ENCODE measurements at places on chromosomes 1 and 21.

- peak; percentile 81 for DNase-seq
Observed at GRCh38 chr1:230350208-230350921, 75.8 kb downstream of the PGBD5 start.

DNA sequence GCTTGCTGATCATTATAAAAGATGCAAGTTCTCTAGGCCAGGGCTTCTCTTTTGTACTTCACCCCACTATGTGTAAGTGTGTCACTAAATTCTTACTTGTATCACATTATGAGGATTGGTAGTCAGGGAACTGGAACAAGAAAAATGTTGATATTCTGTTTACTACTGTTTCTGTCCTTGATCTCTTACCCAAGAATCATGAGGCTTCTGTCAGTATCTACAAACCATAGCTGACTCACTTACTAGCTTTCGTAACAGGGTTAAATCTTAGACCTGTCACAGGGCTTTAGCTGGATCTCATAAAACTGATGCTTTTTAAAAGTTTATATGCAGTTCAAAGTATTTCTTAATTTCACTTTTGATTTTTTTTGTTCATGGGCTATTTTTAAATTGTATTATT is 681.2 kb downstream of the PLPP3 start:
- DNase-seq, result no peak

DNA sequence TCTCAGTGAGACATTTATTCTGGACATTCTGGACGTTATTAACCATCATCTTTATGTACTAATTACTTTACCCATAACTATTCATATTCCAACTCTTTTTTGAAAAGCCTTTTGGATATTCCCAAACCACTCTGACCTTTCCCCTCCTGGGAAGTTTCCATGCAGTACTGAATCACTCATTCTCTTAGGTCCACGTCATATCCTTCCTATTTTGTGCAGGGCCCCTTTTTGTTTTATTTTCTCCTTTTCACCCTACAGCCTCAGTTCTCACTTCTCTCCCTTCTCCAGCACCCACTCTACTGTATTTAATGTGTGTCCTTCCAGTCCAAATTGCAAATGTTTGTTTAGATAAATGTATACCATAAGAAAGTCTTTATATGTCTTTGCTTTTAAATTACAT is 16.4 kb upstream of the ATP1A1 start:
- no peak for DNase-seq

GRCh38 chr1:91502672-91503184 is 2.1 kb downstream of the CDC7 start:
- DNase-seq, result peak; percentile 62

GRCh38 chr1:63453232-63453631 is 69.8 kb downstream of the ITGB3BP start:
- no peak for DNase-seq

GRCh38 chr1:228185641-228185965 is 20.0 kb downstream of the IBA57 start:
- DNase-seq, result no peak

DNA sequence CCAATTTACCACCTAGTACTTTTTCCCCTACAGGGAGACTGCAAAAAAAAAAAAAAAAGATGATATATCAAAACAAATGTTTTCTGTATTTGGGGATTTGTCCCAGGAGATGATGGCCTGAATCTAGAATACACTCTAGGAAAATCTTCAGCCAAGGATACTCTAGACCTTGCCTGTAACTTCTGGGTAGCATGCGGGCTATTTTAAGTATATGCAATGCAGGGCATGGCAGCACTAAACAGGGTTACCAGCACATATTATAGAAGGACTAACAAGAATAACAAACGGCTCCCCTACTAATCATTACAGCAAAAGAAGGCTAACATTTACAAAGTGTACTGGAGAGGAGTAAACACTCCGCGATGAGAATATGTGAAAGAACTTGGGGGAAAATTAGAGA is 109.6 kb downstream of the GPATCH2 start:
- no peak for DNase-seq

DNA sequence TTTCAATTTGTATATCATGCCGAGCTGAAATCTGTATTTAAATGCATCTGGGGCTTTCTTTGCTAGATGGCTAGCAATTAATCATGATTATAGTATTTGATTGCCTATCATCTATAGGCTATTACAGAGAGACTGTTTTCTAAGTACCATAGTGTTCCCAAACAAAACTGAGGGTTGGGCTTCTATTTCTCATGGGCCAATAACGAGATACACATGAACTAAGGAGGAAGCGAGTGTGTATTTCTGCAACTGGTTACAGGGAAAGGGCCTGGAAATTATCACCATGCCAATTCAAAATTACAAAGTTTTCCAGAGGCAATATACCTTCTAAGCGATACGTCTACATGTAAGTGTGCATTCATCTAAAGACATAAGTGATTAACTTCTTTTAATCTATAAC is 744.5 kb upstream of the BRINP3 start:
- no peak for DNase-seq

DNA sequence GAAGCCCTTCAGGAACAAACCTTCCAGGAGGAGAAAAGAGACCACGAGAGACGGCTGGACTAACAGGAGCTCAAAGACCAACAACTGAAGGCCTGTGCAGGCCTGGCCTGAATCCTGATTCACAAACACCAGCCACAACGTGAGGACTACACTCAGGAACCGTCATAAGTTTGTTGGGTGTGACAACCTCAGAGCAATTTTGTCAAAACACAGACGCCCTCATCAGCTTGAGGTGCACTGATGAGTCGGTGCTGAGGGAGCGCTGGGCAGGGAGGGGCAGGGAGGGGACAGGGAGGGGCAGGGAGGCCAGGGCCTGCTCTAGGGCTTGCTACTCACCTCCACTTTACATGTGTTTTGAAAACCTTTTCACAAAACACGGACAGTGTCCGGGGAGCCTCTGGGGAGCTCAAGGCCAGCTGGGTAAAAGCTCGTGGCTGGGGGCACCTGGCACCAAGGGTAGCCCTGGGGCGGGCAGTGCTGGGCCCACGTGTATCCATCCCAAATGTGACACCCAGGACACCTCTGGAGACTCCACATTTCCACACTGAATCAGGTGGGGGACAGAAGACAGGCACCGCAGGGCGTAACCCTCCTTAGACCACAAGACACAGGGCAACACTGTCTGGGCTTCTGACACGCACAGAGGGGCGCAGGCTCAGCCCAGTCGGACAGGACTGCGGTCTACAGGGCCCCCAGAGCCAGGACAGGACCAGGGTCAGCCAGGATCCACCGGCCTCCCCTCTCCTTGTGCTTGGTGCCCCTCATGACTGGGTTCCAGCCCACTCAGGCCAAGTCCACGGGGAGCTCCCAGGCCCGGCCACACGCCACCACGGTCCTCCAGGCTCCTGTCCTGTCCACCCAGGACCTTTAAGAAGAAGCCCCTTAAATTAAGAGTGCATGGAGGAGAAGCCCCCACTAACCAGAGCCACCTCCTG is 16.5 kb downstream of the LSS start:
- no peak for DNase-seq

- DNase-seq, result no peak
Observed at GRCh38 chr21:32525282-32525681, 60.0 kb downstream of the TCP10L start.

DNA sequence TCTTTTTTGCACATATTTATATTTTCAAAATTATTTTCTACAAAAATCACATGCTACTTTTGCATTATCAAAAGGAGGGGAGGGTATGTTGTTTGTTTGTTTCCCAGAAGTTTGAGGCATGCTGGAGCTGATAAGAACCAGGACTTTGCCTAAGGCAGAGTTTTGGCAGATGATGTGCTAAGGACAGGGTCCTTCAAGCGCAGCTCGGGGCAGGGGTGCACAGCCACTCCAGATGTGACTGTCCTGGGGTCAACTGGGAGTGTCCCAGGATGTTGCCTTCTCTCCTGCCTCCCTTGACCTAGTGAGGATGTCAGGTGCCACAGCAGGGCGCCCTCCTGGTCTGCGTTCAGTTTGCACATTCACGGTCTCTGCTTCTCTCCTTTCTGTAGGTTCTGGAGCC is 42.6 kb upstream of the SRRM1 start:
- no peak for DNase-seq

DNA sequence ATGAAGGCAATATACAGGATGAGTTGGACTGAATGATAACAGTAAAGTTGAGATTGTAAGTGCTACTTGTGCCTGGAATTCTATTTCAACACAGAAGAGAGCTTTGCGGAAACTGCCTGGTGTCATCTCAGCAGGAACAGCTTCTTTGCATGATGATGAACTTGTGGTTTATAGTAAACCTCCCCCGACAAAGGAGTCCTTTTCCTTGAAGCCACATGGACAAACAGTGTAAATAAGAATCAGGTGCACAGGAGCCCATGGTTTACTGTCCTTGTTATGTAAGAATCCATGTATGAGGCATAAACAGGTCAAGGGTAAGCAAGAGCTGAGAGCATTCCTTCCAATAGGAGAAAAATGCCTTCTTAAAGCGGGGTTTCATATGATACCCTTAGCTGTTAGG is 66.2 kb downstream of the PCNX2 start:
- no peak for DNase-seq

- peak; percentile 46 for DNase-seq
Observed at GRCh38 chr1:234309598-234310459, 63.4 kb upstream of the COA6 start.

- no peak for DNase-seq
Observed at GRCh38 chr1:111704776-111705175, 34.4 kb downstream of the INKA2 start.

- no peak for DNase-seq
Observed at GRCh38 chr1:201136355-201137023, 9.5 kb upstream of the ASCL5 start.

- no peak for DNase-seq
Observed at GRCh38 chr1:156500543-156500792, at the start of gene MEF2D. Gene MEF2D, minus strand, starts transcription at chr1:156500775. Its CDS starts 17,483 bp downstream, at chr1:156483292.

GRCh38 chr1:50522691-50523342 is 99.6 kb upstream of the DMRTA2 start:
- no peak for DNase-seq

- DNase-seq, result no peak
Observed at GRCh38 chr1:117883616-117884015, 45.8 kb downstream of the GDAP2 start.

- no peak for DNase-seq
Observed at GRCh38 chr1:230340526-230341161, 85.5 kb downstream of the PGBD5 start.

GRCh38 chr1:61332796-61333195 is 250.4 kb downstream of the NFIA start:
- no peak for DNase-seq

DNA sequence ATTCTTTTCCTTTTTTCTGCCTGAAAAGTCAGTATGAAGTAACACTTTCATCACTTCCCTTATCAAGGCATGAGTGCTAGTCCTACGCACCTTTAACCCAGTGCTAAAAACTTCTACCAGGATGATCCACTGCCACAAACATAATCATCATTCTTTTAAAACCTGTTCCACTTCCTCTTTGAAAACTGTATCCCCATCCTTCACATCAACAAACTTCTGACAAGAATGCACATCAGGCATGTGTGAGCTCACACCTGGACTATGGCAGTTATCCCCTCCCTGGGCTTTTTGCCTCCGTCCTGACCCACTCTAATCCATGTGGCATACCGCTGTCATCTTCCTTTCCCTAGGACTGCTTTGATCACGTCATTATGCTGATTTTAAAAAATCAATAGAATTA is 70.2 kb downstream of the ESRRG start:
- no peak for DNase-seq

DNA sequence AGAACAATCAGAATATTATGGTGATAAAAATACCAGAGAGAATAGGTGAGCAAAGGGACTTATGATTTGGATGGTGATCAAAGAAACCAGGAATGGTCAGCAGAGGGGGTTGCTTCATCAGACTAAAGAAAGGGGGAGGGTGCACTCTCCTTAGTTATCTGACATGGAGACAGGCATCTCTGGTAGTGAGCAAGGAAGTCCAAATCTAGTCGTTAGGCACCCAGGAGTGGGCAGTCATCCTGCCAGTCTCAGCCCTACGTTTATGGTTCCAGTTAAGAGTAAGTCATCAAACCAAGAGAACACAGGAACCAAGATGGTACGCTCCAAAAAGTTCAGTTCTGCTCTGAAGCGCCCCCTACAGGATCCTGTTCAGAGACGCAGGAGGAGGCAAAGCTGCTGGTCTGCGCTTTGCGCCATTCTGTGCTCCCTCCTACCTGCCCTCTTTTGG is 28.6 kb downstream of the EBNA1BP2 start:
- no peak for DNase-seq

- DNase-seq, result no peak
Observed at GRCh38 chr1:156898161-156898566, 4.6 kb downstream of the PEAR1 start.

DNA sequence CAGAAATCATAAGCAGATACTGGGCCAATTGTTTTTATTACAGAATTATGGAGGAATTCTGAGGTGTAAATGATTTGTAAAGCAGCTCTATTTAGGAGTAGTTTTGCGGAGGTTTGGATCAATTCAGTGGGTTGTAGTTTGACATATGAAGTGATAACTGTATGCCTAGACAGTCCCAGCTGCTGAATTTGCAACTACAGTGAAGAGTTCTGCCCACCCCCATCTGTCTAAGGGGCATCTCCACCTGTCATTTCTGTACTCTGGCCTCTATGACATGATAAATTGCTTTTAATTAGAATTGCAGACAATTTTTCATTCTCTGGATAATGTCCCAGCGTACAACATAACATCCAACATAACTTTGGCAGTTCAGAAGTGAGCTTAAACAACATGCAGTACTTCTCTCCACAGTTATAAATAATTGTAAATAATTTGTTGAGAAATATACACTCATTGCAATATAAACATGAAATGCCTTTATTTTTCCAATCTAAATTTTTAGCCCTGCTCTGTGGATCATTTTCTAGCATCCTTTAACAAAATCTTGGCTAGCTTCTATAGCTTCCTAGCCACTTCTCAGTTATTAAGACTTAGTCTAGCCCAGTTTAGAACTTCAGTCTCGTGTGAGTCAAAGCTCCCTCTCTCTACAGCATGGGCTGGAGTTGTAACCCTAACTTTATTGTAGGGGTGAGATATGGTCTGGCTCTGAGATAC is 52.3 kb downstream of the PDE4B start:
- DNase-seq, result peak; percentile 92

- peak; percentile 77 for DNase-seq
Observed at GRCh38 chr1:78833491-78833890, 173.0 kb downstream of the ADGRL4 start.

GRCh38 chr21:28587748-28588147 is 404.9 kb downstream of the LTN1 start:
- DNase-seq, result no peak

DNA sequence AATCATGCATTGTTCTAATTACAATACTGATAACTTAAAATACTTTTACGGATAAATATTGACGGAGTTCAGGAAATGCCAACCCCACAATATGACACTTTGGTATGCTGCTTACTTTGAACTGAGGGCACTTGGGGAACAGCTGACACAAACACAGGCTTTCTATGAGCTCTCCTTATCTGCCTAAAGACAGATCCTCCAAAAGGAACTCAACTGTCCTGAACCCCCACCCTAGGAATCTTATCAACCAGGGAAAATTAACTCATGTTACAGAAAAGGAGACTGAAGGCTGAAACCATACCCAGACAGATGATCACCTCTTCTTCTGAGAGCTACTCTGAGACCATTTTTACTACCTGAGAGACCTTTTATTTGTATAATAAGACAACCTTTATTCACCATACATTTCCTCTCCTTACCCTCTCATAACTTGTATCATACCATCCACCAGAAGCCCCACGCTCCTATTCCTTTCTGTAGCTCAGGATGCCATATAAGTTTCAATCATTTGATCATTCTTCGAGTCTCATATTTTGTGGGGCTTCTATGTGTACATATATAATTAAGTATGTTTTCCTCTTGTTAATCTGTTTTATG is 239.5 kb downstream of the FAF1 start:
- no peak for DNase-seq

- no peak for DNase-seq
Observed at GRCh38 chr1:20431176-20431460, 54.9 kb downstream of the CAMK2N1 start.

- no peak for DNase-seq
Observed at GRCh38 chr1:215807911-215808436, 240.9 kb downstream of the KCTD3 start.

Data from NCI-H446 treated with DMSO at 0.1 percent for 48 hours (cell line).